Stimulated activated naive B cell treated with anti-CD40 and anti-IgM and Interleukin-4, amounts not matched to agents 10 μg/mL and 1 μg/mL and 100 μg/mL, for 72 hours (primary cell): ENCODE measurements at places on chromosomes 12 and 14.

- peak; percentile 67 for DNase-seq
These were observed 64.5 kb downstream of the FOXG1 start for GRCh38 chr14:28831126-28831525.

GRCh38 chr14:92728759-92729364 lies 19.6 kb downstream of the LGMN start:
- DNase-seq = no peak

DNA sequence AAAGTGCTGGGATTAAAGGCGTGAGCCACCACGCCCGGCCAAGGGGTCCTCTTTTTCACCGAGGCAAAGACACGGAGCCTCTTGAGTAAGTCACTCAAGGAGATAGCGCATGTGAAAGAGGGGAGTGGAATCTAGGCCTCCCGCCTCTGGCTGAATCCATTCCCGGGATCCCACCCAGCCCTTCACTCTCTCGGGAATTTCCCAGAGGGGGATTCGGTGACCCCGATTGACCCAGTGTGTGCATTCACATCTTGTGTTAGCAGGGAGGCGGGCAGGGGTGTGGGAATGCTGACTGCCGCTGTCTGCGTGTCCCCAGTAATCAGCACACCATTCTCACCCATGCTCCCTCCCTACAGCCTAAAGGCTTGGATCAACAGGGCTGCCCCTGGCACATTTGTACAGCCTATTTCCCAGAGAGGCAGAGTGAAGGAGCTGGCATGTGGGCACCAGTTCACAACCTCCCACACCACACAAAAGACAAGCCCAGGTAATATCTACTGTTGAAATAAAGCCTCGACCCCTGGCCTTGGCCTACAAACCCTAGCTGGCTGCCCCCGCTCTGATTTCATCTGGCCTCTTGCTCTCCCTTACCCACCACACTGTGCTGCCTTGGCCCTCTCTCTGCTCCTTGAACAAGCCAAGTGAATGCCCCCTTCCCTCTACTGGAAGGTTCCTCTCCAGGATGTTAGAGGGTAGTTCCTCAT lies 1.3 kb upstream of the LTBP2 start:
- no peak for DNase-seq

DNA sequence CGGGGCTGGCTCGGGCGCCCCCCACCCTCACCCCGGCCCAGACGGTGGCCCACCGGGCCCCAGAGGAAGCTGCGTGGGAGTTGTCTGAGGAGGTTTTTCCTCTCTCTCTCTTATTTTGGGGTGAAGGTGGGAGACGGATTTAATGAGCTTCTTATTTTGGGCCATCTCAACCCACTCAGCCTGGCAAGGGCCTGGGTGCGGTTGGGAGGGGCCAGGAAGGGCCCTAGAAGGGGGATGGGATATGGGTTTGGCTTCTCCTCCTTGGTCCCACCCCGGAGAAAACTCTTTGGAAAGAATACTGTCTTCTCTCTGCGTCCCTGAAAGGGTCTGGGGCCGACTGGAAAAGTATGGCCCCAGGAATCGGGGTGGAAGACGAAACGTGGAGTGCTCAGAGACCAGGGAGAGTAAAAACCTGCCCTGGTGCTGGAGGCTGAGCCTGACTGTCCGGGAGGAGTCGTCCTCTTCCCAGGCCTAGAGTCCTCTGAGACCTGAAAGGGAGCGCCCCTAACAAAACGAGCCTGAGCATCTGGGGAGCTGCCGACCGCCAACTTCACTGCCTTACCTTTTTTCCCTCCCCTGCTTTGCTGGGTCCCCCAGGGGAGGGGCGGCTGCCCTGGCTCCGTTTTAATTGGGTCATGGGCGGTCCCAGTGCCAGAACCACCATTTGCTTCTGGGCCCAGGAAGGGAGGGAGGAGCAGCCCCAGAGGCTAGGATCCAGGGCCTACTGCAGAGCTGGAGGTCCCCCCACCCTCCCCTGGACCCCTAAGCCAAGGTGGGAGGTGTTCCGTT lies 1.6 kb downstream of the MMP14 start:
- DNase-seq = no peak

GRCh38 chr12:113755098-113755497 lies 211.0 kb downstream of the RBM19 start:
- DNase-seq = no peak

DNA sequence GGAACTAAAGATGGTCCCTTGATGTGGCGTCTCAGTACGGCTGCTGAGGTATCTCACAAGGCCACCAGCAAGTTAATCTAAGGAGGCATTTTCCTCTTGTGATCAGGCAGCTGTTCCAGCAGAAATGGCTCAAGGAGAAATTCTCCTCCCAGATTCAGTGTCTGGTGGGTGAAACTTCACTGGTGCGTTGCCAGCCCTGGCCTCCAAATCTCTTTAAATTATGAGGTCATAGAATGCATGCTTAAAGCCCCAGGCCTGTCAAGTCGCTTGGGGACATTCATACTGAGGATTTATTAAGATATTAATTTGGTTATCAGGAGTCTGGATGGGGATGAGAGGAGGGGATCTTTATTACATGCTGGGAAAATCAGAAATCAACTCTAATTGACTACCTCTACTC lies 72.9 kb downstream of the PPP2R5C start:
- no peak for DNase-seq

GRCh38 chr14:102666635-102667034 lies 74.2 kb downstream of the RCOR1 start:
- DNase-seq = no peak

- no peak for DNase-seq
These were observed 15.4 kb downstream of the DGLUCY start for GRCh38 chr14:91129261-91129660.

GRCh38 chr12:68905733-68906132 lies 27.2 kb downstream of the CPM start:
- DNase-seq = no peak

DNA sequence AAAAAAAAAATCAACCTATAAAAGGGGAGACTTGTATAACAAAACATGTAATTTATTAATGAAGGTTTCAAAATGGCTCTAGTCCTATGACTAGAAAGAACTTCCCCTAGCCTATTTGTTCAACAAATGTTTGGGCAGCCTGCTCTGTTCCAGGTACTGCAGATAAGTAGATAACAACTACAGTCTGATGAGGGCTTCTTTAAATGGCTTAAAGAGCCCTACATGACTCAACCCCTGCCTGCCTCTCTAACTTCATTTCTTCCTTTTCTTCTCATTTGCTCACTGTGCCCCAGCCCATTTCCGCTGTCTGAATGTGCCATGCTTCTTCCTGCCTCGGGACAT lies 21.5 kb downstream of the ALDH6A1 start:
- no peak for DNase-seq

DNA sequence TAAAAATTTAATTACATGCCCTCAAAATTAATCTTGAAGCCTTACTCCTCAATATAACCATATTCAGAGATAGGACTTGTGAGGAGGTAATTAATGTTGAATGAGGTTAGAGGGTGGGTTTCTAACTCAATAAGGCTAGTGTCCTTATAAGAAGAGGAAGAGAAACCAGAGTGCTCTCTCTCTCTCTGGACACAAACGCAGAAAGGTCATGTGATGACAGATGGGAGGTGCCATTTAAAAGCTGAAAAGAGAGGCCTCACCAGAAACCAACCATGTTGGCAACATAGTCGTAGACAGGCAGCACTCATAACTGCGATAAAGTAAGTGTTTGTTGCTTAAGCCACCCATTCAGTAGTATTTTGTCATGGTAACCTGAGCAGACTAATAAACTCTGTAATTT lies 378.5 kb upstream of the LMO3 start:
- no peak for DNase-seq

GRCh38 chr14:86217523-86217922 lies 687.6 kb downstream of the FLRT2 start:
- no peak for DNase-seq

DNA sequence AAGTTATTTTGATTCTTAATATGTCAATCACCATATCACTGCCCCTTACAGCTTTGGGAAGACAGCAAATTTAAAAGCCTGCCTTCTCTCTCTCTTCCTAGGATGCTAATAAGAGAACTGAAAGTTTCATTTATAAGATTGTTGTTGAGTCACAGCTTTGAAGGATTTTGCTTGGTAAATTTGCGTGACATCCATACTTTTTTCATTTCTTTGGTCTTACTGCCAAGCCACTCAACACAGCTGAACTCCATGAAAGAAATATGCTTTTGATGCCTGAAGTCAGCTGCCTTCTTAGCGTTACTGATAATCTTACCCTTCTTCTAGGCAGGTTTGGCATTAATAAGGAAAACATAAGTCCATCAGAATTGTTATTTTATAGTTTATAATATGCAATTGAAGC lies 155.0 kb downstream of the CRADD start:
- no peak for DNase-seq

- DNase-seq = peak; percentile 21
These were observed 35.0 kb downstream of the GNPTAB start for GRCh38 chr12:101795786-101796185.

GRCh38 chr14:73824127-73824526 lies 27.5 kb upstream of the PTGR2 start:
- no peak for DNase-seq

DNA sequence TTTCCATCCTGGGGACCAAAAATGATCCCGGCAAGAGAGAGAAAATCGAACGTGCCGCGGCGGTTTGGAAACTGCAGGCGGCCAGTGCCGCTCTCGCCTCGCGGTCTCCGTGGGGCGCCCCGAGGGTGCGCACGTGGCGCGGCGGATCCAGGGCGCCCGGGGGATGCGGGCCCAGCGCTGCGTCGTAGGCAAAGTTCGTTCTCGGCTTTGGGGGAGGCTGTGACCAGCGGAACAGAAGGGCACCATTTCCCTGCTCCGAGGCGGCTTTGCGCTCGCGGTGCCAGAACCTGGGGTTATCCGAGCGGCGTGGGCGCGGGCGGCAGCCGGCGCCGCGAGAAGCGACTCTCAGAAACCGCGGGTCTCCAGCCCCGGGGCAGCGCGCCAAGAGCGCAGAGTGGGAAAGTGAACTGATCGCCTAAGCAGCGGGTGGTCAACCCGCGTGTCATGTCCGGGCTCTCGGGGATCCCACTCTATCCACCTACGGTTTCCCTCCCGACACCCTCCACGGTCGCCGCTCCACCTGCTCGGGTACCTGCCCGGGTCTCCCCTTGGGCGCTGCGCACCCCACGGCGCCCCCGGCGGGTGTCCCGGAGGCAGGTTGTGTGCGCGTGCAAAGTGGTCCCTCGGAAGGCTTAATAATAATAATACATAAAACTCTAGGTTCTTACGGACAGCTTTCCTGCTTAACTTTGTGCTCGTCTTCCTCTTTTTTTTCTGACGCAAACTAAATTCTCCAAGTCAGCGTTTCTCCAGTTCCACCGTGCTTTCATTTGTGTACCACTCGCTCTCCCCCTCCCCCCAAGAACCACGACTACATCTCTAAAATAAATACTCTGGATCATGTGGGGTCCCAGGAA lies 1.2 kb downstream of the ESRRB start:
- DNase-seq = no peak

DNA sequence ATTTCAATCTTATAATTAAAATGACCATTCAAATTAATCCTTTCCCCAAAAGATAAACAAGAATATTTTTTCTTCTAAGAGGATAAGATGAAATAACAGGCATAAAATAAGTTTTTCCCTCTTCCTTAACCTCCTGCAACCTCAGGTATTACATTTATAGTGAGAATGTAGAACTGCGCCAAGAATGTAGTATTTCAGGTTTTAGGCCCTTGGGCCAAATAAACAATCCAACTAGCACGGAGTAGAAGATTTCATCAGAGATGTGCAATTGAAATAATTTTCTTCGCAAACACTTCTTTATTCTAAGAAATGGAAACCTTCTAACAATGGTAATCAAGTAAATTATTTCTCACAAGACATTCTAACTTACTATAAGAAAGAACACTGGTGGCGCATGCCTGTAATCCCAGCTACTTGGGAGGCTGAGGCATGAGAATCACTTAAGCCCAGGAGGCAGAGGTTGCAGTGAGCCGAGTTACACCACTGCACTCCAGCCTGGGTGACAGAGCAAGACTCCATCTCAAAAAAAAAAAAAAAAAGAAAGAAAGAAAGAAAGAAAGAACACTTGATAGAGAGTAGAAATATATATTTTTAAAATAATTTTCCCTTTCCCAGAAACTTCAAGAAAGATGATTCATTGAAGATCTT lies 100.8 kb downstream of the TAOK3 start:
- no peak for DNase-seq

GRCh38 chr12:31768046-31768445 lies 39.2 kb upstream of the AMN1 start:
- no peak for DNase-seq

GRCh38 chr14:85572011-85572410 lies 42.1 kb downstream of the FLRT2 start:
- DNase-seq = no peak

DNA sequence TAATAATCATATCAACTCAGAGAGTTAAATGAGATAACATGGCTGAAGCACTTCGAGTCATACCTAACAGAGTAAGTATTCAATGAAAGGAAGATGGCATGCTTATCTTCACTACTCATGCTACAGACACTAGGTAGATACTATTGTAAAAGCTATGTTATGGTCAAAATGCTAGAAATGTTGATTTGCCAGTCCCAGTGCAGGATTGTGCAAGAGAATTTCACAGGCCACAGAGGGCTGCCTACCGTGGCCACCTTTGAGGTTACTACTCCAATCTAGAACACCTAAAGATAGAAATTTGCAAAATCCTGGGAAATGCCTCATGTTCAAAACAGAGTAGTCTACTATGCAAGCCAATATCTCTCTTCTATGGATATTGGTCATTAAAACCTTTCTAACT lies 75.3 kb upstream of the PLEKHG7 start:
- no peak for DNase-seq

GRCh38 chr14:96917442-96917963 lies 120.3 kb downstream of the VRK1 start:
- DNase-seq = no peak

- peak; percentile 43 for DNase-seq
These were observed 1356.9 kb downstream of the TMEM121 start for GRCh38 chr14:106883218-106883692.

- no peak for DNase-seq
These were observed 2.4 kb downstream of the PXN start for GRCh38 chr12:120262852-120263747.

GRCh38 chr12:64666054-64666914 lies 56.0 kb downstream of the RASSF3 start:
- DNase-seq = no peak

DNA sequence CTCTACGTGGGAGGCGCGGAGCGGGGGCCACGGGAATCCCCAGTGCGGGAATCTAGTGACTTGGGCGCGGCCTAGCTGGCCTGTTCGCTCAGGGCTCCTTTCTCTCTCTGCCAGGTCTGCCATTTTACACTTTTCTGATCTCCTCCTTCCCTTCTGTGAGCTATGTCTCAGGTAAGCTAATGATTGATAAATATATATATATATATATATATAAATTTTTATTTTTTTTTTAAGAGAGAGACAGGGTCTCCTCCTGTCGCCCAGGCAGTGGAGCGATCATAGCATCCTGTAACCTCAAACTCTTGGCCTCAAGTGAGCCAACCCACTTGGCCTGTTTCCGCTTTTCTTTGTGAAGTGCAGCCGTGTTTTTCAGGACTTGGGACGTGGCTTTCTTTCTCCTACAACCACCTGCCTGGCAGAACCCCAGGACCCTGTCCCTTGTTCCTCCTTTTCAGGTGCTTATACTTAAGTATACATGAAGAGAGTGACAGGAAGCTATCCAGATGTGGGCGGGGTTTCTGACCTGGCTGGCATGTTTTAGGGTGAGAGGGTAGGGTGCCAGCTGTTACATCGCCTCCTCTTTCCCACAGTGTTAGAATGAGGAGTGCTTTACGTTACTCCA lies 547 bp downstream of the ZNF140 start:
- no peak for DNase-seq

- no peak for DNase-seq
These were observed 264.9 kb downstream of the NAV3 start for GRCh38 chr12:78095623-78096022.

GRCh38 chr12:24039113-24039525 lies 89.6 kb upstream of the SOX5 start:
- no peak for DNase-seq
